ENCODE measurements at places on chromosomes 1 and 21.

DNA sequence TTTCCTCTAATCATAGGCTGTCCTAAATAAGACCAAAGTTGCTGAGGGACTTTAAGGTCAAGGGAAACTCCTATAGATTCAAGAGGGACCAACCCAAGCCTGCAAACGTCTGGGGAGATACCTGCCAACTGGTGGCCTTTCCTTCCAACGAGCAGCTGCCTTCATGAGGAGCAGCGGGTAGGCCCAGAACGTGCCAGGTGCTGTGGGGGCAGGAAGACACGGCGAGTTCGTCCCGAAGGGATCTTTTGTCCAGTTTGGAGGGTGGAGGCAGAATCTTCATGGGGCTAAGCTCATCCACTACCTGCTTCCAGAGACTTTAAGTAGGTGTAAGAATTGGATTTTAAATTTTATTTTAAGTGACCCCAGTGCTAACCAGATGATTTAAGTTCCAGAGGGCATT is 26.0 kb upstream of the SLC26A9 start:
- DNase-seq: no peak

DNA sequence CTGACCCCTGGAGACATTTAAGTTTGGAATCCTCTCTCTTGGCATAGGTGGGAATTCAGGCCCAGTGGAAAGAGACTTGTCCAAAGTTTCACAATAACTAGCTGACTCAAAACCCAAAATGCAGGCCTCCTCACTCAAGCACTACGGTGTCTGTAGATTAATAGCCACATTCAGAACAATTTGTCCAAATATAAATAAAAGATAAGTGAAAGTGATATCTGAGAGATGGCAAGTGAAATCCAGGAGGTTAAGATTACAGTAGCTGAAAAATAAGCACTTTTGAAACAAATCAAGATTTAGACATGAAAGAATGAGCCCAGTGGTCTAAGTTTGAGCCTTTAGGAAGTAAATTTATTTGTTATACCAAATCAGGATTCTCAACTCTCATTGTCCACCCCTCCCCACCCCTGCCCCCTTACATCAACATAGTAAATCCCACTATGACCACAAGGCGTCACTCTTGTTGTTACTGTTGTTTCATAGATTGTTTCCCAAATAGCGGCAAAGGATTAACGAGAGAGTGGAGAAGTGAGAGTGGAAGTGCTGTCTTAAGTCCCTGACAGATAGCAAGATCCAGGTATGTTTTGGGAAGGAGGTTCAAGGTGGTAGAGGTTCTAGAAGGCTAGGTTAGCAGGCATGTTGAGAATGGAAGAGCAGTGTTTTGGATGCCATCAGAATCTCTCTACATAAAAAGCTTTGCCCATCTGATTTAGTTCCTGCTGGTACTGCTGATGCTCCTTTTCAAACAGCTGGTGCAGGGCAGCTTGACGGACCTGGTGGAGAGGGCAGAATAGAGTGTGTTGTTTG is 7.1 kb upstream of the TPM3 start:
- peak; percentile 11 for DNase-seq

DNA sequence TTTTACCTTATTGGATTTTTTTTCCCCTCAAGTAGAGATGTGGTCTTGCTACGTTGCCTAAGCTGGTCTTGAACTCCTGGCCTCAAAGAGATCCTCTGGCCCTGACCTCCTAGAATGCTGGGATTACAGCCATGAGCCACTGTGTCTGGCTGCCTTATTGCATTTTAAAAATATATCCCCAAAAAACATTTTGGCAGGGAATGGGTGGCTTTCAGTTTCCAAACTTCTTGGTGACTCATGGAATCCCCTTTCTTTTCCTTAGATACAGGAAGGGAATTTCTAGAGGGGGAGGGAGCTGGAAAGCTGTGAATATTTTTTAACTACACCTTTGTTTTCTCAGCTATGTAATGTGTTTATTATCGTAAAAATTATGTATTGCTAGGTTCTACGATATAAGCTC is 73.3 kb downstream of the SNRPE start:
- DNase-seq: no peak

GRCh38 chr1:24925082-24925779 is 4.8 kb downstream of the RUNX3 start:
- DNase-seq: peak; percentile 63

- DNase-seq: no peak
Measured at GRCh38 chr1:236685205-236685916, 938 bp upstream of the ACTN2 start.

DNA sequence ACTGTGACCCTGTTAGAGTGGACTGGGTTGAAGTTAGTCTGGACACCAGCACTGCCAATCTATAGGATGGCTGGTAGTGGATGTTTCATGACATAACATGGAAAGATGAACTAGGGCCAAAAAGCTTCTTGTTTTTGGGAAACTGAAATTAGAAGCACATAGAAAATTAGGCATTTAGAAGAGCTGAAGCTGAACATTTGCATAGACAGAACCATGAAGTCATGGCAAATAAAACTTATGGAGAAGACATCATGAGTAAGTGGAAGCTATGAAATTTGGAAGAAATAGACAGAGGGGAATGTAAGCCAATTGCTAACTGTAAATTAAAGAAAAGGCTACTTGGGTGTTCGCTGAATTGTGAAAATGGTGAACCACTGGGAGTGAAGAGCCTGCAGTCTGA is 2.7 kb upstream of the S100A11 start:
- DNase-seq: no peak

DNA sequence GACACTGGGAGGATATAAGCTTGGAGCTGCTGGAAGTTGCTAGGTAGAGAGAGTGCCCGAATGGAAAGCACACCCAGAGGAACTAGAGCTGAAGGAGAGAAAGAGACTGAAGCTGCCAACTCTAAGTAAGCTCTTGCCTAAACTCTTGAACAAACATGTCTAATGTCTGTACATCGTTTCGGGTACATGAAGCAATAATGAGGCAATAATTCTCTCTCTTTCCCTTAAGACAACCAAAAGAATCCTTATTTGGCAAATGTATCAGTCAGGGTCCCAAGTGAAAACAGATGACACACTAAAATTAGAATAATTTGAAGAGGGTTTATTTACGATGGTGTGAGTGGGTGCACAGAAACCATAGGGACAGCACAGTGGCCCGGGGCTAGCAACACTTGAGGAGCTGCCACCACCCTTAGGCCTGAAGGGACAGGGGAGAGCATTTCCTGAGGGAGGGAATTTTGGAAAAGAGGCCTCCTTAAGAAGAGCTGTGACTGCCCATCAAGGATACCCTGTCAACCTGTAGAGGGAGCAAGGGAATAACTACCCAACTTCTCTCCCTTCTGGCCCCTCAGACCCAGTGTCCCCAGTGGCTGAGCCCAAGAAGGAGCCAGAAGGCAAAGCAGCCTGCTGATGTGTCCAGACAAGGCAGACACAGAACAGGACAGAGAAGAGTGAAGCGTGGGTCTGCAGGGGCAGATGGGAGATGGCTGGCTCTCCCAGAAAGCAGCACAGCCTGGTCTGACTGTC is 36.1 kb upstream of the KHDRBS1 start:
- DNase-seq: no peak

DNA sequence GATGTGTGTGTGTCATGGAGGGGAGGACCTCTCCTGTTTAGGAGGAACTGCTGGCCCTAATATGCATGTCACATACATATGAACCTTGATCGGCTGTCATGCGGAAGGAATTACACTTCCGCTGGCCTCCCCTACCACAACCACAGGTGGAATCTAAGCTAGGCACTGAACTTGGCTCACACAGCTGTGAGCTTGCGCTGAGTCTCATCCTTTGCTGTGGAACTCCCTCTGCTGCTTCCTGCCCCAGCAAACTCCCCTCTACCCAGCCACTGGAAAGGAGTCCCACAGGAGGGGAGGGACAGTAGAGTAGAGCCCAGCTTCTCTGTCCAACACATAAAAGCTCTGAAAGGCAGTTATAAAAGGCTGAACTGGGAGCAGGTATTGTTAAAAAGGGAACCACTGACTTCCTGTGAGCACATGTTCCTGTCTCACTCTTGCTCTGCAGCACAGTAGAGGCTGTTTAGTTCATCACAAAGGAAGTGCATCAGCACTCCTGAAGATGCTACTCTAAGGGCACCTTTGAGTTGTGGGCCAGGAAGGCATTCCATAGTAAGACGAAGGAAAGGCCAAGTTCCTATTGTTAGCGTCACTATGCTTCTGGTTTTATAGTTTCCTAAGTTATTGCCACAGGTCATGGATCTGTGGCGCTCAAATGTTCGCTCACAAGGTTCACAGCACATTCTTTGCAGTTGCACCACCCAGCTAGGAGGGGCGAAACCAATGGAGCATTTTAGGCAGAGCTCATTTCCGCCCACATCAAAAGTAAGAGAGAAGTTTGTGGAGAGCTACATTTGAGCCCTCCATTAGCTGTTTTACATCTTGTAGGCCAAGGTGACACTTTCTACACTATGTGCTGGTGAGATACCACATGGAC is 17.7 kb upstream of the PTPRC start:
- peak; percentile 31 for DNase-seq

DNA sequence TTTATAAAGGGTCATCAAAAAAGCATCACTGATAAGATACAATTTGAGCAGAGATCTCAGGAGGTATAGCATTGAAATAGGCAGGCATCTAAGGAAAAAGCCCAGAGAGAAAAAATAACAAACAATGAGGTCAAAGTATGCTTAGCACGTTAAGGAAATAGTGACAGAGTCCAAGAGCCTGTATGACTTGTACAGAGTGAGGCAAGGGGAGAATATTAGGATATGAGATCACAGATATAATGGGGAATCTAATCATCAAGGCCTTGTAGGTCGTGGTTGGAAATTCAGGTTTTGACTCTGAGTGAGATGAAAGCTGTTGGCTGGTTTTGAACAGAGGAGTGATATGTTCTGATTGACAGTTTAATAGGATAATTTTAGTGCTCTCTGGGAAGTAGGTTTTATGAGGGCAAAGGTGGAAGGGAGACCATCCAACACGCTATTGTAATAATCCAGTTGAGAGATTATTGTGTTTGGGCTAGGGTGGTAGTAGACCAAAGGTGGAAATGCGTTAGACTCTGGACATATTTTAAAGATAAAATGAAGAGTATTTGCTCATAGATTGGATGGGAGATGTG is 644.6 kb upstream of the TMPRSS15 start:
- no peak for DNase-seq

DNA sequence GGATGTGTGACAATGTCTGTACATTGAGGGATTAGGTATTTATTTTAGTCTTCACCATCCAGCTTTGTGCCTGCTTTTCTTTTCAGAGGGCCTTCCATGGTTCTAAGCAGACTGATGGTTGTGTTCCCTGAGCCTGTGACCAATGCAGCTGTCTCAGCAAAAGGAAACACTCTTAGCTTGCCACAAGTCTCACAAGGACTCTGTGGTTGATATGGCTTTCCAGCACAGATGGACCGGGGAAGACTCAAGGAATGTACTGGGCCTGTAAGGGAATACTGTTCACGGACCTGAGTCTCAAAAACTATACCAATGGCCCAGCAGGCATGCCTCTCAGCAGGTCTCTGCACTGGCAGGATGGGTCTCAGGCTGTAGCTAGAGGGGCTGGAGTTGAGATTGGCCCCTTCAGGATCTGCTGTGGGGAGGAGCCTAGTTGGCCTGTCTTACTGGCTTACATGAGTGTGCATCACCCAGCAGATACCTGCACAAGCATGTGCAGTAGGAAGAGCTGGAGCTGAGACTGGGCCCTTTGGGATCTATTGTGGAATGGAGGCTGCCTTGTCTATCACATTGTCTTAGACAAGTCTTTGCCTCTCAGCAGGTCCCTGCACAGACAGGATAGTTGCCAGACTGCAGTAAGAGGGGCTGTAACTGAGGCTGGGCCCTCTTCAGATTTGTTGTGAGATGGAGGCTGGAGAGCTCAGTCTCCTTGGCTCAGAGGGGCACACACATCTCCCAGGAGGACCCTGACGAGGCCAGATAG is 52.0 kb upstream of the PDC start:
- no peak for DNase-seq

Data from stimulated activated CD8-positive, alpha-beta memory T cell treated with anti-CD3 and anti-CD28 coated beads, Interleukin-15, amount 100 ng/mL, for 1 hour (primary cell).